ENCODE measurements at places on chromosomes 13 and 19.
A peak's percentile ranks its signal among the peaks of the same experiment; 100 is the strongest.

DNA sequence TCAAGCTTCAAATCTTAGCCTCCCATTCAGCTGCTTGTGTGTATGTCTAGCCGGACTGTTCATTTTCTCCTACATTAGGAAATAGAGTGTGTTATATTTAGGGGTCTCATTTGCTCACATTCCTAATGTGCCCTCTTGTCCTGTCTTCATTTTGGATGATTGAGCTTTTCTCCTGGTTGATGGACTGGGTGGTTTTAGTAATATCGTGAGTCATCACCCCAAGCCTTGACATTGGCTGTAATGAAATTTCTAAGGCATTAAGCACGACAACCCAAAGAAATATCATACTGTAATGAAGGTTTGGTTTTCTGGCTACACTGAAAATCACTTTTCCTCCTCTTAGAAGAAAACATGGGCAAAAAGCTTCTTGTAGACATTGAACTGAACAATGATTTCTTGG is 110.7 kb upstream of the WASF3 start:
- no peak for DNase-seq

GRCh38 chr19:3108775-3109174 is 14.6 kb downstream of the GNA11 start:
- peak; percentile 57 for DNase-seq

DNA sequence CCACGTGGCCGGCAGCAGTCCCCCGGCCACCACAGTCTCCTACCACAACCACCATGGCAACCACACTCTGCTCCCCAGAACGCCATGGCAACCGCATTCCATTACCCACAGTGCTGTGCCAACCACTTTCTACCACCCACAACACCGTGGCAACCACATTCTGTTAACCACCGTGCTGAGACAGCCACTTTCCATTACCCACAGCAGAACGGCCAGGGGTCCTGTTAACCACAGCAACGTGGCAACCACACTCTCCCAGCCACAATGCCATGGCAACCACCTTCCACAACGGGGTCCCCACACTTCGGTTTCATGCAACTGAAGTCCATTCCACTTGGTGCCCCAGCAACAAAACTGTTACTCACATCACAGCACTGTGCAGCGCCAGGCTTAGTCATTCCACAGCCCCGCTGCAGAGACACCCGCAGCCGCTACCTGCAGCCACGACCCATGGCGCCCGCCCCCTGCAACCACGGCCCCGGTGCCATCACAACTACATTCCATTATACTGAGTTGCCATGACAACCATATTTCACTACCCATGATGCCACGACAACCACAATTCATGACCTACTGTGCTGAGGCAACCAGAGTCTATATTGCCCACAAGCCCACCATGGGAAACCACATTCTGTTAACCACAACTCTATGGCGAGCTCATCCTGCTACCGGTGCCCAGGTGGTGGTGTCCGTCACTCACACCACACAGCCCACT is 10.0 kb downstream of the DPF1 start:
- DNase-seq: no peak

DNA sequence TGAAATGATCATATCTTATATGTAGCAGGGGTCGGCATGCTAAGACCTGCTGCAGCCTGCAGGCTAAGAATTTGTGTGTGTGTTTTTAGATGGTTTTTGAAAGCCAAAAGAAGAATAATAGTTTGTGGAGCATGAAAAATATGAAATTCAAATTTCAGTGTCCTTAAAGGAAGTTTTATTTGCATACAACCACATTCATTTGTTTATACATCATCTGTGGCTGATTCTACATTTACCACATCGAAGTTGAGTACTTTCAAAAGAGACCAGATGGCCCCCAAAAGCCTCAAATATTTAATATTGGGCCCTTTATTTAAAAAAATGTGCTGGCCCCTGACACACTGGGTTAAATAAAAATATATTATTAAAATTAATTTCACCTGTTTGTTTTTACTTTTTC is 1.3 kb downstream of the HAS1 start:
- no peak for DNase-seq
